ENCODE measurements at places on chromosomes 6 and 20.

- DNase-seq = no peak
Observed at GRCh38 chr6:109383438-109383940, 1.2 kb upstream of the CD164 start.

DNA sequence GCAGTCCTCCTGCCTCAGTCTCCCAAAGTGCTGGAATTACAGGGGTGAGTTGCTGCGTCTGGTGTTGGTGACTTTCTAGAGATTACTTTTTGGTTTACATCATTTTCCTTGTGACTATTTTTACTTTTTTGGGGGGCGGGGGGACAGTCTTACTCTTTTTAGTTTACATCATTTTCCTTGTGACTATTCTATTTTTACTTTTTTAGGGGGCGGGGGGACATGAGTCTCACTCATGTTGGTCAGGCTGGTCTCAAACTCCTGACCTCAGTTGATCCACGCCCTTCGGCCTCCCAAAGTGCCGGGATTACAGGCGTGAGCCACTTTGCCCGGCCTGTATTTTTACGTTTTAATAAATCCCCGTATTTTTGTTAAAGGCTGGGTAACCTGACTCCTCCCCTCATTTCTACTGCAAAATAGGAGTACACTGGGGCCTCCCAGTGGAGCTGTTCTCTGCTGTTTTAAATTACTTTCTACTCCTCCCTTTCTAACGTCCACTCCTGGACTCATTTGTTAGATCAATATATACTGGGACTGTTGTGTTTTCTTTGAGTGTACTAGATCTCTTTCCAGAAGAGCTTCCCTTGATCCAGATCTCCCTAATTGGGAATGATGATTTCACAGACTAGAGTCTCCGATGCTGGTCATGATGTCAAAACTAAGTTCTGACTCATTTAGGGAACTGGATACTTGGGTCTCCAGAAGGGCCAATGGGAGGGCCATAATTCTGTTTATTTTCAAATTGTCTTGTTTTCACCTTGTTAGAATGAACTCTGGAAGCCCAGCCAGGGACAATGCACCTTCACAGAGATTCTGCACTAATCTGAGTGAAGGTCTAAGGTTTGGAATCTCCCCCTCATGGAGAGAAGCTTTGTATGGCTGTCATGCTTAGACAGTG lies 9.2 kb downstream of the HSPA1B start:
- no peak for DNase-seq

DNA sequence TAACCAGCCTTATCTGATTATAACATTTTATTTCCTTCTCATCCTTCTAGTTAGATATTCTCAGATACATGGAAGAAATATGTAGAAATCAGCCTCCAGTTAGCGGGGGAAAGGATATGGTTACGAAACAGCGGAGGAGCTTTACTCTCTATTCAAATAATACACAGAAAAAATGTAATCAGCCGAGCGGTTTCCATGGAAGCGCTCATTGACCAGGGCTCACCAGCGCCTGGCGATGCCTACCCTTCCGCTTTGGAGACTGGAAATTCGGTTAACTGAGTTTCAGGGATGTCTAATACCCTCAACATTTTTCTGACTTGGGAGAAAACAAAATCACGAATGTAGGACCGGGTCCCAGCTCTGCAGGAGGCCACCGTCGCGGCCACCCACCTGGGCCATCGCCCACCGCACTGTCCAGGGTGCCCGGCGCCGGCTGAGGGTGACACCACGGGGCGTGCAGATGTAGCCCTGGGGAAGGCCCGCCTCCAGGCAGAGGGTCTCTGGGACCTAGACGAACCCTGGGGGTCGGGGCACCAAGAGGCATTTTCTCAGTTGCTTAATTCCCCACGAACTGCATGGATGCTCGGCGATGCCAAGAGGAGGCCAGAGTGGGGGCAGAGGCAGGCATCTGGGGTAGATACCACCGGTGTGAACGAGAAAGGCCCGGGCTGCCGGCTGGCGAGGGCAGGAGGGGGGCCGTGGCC lies 1.7 kb downstream of the PRR18 start:
- DNase-seq = no peak

- peak; percentile 26 for DNase-seq
Observed at GRCh38 chr6:57173056-57173885, 1.1 kb downstream of the BAG2 start.

GRCh38 chr20:22411286-22411626 lies 173.1 kb downstream of the FOXA2 start:
- no peak for DNase-seq

DNA sequence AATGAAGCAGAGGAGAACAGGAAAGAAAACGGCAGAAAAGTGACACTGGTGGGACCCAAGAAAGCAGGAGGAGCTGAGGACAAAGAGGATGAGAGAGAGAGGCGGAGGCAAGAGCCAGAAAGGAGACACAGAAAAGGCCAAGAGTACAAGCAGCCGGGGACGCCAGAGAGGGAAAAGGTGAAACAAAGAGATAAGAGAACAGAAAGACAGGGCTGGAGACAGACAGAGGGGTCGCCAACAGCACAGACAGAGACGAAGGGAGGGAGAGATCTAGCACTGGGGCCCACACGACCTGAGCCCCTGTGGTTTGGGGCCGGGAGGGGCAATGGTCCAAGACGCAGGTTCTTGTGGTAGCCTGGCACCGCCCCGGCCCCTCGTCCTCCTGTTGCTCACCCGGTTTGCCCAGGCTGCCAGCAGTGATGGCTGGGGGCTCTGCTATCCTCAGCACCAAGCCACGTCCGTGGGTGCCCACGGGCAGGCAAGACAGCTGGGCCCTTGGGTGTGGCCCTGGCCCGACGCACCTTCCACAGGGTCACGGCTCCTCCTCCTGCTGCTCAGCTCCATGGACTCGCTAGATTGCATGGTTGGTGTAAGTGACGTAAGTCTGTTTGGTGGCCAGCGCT lies 123.5 kb downstream of the GRM4 start:
- DNase-seq = no peak

DNA sequence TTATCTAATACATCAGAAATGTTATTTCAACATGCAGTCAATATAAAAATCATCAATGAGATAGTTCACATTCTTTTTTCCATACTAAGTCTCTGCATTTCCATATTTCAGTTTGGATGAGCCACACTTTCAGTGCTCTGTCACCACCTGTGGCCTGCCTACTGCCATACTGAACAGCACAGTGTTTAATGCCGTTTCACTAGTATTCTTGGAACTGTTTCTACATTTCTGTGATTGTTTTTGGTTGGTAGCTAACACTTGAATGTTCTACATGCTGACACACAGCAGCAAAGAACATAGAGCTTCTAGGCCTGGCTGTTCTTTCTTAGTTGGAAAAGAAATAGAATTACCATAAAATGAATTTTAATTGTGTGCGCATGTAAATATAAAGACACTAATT lies 61.4 kb upstream of the KIF25 start:
- no peak for DNase-seq

Data from DND-41 (cell line).